Suppressor macrophage treated with lipopolysaccharide for 1 hour (primary cell): ENCODE measurements at places on chromosomes 16 and 17.
A peak's percentile ranks its signal among the peaks of the same experiment; 100 is the strongest.

GRCh38 chr16:22282254-22282892 is 14.8 kb upstream of the POLR3E start:
- DNase-seq = no peak

DNA sequence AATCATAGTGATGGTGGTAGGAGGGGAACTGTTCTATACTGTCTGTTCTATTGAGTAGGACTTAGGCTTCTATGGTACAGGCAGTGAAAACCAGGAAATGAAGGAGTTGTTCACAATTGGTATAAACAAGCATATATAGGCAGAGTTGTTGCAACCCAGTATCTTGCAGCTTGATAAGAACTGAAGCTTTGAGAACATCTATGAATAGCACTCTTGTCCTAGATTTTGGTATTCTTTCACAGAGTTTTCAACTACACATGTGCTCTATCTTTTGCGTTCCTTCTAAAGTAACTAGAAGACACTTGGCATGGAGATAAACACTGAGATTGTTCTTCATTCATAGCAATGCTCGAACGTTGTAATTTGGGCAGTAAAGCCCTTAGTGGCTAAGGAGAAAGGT is 91.8 kb downstream of the KCNJ2 start:
- no peak for DNase-seq

DNA sequence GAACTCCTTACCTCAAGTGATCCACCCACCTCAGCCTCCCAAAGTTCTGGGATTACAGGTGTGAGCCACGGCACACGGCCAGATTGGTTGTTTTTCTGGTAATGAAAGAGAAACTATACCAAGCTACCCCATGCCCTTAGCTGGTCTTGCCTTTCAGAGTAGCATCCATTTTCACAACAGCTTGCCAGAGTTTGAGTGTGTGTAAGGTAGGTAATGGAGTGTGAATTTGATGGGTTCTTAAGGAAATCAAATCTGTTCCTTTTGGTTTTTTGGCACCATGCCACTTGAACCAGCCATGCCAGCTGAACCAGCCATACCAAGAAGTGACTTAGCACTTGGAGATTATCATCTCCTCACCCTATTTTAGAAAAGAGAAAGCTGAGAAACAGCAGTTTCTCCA is 5.1 kb downstream of the CALCOCO2 start:
- no peak for DNase-seq

GRCh38 chr17:43846221-43846712 is 709 bp upstream of the CD300LG start:
- peak; percentile 91 for DNase-seq
